ENCODE measurements at places on chromosomes 6 and 20. TPM values are rescaled to one million over a fixed set of nuclear protein-coding genes. Genes with fewer than 3 reads are reported as not detected.

DNA sequence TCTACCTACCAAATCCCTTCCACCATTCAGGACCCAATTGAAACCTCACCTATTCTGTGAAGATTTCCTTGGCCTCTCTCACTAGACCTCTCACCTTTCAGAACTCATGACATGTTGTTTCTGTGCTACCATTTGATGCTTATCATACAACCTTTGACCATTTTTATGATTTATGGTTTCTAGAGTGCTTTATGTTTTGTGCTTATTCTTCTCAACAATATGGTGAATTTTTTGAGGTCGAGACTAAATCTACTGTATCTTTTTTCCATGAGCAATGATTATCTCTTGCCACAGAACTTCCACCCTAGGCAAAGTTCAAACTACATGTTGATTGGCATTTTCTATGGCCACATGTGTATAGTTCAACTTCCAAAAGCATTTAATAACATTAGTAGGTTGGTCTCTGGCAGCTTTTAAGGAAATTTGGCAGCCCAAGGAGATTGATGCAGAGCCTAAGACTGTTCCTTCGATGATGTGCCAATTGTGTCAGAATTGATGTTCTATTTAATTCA is 84.9 kb downstream of the OLIG3 start:
- DNase-seq: no peak

- no peak for DNase-seq
These were observed 65.8 kb downstream of the SYTL3 start for GRCh38 chr6:158715330-158716311.

CYP21A2 gene
- 60.7 TPM for total RNA-seq

FHL5 gene
- total RNA-seq: not detected

- DNase-seq: no peak
These were observed 7.9 kb downstream of the SNX14 start for GRCh38 chr6:85585741-85586140.

DNA sequence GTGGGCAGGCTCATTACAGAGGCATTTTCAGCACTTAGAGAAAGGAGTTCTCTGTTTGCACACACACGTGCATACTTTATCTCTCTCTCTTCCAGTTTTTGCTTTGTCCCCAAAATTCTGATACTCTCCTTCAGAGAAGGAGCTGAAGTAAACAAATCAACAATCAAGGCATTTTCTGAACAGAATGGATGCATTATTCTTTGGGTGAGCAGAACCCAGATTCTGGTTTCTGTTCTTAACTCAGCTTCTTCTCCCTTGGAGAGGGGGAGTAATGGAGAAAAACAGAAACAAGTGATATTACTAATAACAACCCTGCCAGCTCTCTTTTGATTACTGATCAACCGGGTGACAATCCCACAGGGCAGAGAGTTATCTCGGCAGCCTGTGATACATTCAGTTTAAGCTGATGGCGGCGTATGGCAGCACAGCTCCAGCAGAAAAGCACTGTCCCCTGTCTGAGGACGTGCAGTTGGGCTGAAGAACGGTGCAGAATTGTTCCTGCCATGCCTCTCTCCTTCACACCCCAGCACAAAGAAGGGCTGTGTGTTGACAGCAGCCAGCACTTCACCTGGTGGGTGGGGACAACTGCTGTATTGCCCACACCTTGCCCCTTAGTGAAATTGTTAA is 47.3 kb upstream of the SASH1 start:
- DNase-seq: no peak

DNA sequence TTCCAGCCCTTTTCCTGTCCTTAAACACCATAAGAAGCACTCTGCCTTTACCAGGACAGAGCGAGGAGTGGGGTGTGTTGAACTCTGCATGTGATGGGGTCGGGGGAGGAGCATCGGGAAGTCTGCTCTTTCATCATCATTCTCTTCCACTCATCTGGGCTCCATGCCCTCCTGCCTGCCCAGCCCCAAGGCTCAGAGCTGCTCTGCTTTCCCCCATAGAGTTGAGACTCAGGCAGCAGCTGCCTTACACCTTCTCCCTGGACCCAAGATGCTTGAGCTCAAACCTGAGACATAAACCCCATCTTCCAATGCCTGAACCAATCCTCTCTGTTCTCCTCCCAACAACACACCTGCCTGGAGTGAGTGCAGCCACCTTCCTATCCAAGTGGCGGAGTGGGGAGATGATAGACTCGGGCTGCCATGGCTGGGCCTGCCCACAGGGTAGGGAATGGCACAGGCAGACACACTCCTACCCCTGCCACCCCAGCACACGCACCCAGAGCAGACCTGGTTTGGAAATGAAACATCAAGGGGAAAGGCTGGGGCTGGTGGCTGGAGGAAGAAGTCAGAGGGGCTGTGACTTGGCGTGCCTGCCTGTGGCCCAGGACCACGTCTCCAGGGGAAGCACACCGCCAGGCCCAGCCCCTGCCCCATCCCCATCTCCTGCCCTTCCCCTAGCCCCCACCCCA is 28.4 kb downstream of the TFEB start:
- peak; percentile 57 for DNase-seq

DNA sequence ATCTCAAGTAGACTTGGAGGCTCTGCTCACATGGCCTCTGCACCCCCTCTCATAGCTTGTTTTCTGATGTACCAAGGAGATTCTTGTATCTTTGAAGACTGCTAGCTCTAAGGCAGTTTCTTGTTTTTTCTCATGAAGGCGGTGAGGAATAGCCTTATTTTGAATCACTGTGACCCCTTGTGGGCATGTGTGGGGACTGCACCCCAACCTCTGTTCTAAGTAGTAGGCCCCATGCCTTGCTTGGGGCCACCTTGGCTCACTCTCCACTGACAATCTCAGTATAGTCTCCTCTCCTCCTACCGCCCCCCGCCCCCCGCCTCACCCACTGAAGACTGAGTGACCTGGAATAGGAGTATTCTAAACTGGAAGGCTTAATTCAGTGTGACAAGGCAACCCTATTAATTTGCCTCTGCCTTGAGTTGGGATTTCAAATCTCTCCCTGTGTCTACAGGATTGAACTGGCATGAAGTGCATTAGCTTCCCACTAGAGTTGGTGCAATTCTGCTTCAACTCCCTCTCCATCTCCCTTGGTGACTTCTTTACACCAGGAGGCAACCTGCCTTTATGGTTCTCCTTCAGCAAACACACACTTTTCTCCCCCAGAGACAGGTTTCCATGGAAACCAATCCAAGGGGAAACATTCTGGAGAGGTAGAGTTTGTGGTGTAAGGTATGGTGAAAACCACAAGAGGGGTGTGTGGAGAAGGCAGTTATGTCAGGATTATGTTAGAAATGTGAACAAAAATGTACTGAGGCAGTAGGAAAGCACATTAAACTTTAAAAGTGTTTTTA is 75.4 kb upstream of the ECI2 start:
- no peak for DNase-seq

DNA sequence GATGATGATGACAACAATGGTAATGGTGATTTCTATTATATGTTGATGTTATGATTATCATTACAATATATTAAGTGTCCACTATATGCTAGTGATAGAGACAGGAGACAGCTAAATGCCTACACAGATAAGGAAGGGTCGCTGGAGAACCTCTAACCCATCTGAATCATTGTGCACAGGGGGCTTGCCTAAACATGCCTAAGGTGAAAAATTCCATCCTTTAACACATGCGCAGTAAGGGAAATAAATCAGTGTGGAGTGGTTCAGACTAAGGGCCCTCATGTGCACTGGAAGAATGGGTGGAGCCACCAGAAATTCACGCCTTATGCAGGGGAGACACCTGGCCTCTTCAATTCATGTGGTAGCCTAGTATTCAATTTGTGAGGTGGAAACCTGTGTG is 120.4 kb downstream of the TPBG start:
- DNase-seq: no peak

DNA sequence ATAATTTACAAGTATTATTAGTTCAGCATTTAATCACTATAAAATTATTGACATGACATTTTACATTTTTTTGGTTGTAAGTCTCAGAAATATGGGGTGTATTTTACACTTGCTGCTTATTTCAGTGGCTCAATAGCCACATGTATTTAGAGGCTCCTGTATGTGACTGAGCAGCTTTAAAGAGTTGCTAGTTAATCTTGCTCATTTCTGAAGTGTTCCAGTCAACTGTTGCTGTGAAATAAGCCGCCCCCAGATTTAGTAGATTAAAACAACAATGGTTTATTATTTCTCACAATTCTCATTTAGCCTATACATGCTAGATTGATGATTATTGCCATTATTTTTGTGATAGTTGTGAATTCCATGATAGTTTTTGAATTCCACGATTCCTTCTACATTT is 23.0 kb downstream of the CD109 start:
- no peak for DNase-seq

DNA sequence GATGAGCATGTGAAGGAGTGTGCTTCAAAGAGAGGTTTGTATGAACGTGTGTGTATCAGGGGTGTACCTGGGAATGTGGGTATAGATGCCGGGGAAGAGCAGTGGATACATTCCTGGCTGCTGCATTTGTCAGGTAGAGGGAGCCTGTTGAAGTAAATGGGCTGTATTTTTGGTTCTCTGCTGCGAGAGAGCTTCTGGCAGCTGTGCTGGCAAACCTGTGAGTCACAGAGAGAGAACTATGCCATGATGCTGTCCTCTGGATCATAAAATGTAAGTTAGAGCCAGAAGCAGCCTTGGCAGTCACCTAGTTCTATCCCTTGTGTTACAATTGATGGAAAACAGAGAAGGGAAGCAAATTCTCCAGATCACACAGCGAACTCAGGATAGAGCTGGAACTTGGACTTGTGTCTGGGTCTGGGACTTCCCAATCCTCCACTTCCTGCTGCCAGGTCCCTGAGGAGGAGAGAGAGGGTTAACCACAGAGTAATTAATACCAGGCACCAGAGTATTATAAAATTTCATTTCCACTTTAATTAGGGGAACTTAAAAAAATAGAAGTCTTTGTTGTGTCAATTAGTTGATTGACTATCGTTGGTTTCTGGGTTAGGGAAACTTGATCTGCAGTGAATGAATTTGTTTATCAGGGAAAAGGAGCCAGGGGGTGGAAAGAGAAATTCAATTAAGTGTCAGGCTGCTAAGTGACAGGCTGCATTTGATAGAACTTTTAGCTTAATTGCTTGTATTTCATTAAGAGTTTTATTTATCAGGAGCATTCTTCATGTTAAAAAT is 41.1 kb upstream of the GTSF1L start:
- no peak for DNase-seq

CST1 gene
- total RNA-seq: not detected

TINAG gene
- total RNA-seq: not detected

- DNase-seq: no peak
These were observed 138.7 kb upstream of the BACH2 start for GRCh38 chr6:90435207-90435899.

DNA sequence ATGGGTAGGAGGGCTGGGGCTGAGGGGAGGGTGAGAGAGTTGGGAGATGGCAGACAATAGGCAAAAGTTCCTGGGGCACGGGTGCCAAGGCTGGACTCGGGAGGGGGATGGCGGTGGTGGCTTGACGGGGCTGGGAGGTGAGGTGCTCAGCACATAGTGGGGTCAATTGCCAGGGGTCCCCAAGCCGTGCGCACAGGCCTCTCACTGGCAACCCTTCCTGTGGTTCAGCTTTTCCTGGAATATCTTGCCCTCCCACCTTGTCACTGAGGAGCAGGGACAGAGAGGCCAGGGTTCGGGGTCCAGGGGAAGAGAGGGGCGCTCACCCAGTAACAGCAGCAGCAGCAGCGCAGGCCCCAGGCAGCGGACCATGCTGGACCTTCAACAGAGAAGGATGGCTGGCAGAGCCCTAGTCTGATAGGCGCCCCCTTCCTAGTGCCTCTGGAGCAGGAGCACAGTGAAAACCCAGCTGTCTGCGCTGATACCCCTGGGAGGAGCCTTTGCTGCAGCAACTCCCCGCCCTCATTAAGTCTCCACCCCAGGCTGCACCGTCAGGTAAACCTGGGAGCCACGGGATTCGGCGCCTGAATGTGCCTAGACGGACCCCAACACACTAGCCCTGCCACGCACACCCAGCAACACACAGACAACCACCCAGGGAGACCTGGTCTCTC is at the start of gene GFRA4:
TSS of gene GFRA4 (minus strand) at position 369 of the 671 bp plus-strand sequence. CDS start at position 369, 0 bp downstream.
- no peak for DNase-seq

TMEM14C gene
- total RNA-seq: 72.1 TPM

- no peak for DNase-seq
These were observed 53.8 kb upstream of the NRSN1 start for GRCh38 chr6:24072038-24072746.

GRCh38 chr6:27894839-27895762 is 17.1 kb downstream of the OR2B2 start:
- DNase-seq: peak; percentile 64

GRCh38 chr6:153058909-153059308 is 56.4 kb upstream of the MTRF1L start:
- DNase-seq: no peak

PMEPA1 gene
- total RNA-seq: 2.2 TPM

SLC35D3 gene
- not detected for total RNA-seq

DNA sequence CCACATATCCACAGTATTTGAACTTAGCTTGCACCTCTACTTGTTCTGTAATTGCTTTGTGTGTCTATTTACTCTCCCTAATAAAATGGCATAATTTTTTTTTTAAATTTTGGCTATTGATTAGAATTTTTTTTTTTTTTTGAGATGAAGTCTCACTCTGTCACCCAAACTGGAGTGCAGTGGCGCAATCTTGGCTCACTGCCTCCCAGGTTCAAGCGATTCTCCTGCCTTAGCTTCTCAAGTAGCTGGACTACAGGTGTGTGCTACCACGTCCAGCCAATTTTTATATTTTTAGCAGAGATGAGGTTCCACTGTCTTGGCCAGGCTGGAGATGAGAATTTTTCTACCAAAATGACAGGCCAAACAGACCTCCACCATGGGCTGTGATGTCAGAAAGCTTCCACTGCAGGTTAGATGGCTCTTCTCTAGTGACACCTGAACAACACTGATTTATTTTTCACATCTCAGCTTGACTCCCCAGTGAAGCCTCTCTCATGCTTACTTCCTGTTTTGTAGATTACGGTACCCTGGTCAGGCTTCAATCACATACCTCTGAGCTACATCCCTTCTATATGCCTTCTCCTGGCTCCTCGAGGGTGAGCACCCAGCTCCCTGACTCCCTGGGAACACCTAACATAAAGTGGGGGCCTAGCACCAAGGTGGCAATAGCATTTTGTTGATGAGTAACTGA is 112.8 kb downstream of the ARHGAP18 start:
- peak; percentile 56 for DNase-seq

- DNase-seq: no peak
These were observed 131.8 kb downstream of the CLVS2 start for GRCh38 chr6:123127807-123128206.

GJA10 gene
- not detected for total RNA-seq

PHACTR3 gene
- not detected for total RNA-seq

DNA sequence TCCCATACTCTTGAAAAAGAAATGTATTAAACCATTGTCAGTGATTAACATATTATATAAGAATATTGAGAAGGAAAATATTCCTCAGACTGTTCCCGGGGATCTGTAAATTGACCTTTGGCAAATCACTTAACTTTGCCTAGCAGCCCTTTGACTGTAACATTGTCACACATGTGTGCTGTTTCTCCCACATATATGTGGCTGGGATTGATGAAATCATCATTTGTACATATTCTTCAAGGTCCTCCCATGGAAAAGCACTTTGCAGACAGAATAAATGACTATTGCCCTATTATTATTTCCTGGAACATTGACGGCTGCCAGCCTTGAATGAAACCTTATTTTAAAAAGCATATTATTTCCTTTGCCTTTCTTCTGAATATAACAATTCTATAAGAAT is 36.4 kb upstream of the TRERF1 start:
- no peak for DNase-seq

- DNase-seq: no peak
These were observed 116.7 kb downstream of the SOX4 start for GRCh38 chr6:21710216-21710615.
